ENCODE measurements at places on chromosomes 12 and 14.

DNA sequence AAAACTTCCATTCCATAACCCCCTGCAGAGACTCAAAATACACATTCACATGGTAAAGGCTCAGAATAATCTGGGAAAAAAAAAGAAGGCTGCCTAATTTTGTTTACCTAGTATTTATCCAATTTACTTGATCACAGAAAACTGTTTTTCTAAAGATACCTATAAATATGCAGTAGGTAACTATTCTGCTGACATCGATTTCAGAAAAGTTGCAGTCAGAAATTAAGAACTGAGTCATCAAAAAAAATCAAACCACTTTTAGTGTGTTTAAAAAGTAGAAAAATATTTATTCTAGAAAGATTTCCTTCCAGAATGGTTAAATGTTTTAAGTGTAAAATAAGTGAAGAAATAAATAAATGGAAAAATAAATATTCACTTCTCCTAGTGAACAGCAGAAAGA is 254.5 kb upstream of the CAND1 start:
- no peak for DNase-seq

- DNase-seq: no peak
These were observed 132.4 kb downstream of the GCH1 start for GRCh38 chr14:54769951-54770863.

- no peak for DNase-seq
These were observed 216.2 kb upstream of the PDZRN4 start for GRCh38 chr12:40971911-40972310.

GRCh38 chr14:100313464-100314230 is 7.4 kb upstream of the SLC25A29 start:
- DNase-seq: no peak

DNA sequence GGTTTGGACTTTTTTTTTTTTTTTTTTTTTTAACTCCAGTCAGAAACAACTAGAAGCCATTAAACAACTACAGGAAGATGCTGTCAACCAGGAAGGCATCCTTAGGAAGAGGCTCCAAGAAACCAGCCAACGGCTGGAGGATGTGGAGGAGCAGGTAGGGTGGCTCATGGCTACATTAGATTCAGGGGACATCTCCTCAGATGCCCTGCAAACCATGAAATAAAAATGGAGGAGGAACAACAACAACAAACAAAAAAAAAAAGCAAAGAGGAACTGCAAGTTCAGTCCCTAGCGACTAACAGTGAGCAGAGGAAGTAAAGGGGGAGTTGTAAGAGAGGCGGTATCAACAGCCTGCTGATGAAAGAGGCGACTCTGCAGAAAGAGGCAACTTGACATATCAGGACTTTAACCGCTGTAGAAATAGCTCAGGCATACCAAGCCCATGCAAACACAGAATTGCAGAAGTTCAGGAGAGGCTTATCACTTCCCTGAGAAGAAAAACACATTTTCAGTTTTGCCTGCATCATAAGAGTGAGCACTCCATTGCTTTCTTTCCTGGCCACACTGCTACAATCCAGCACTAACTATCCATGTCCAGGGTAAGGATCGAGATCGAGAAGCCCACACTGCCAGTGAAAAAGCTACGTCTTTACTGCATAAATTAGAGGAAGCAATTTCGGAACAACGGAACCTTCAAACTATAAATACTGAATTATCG is 103.5 kb upstream of the BCAT1 start:
- DNase-seq: no peak

DNA sequence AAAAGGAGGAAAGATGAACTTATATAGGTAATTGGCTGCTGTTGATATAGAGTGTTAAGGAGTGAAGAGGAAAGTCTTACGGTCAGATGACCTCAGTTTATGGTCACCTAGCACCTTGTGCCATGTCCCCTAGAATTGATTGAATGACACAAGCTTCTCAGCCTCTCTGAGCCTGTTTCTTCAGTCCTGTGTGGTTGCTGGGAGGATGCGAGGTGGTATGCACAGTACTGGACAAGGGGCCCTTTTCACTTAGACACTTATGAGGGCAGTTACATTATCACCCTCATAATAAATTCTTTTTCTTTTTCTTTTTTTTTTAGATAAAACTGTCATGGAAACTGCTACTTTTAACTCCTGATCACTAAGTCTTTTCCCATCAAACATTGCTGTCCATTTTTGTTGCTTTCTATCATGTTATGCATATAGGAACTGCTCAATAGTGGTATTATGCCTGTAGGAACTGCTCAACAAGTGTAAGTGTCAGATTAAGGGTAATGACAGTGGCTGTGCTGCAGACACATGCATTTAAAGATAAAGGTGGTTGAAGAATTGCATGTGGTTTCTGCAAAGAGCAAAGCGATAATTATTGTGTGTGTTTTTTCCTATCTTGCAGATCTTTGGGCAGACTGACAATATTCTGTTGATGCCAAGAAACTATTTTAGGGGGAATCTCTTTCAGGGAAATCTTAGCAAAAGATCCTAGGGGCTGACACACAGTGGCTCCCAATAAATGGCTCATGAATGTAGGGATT is 11.6 kb downstream of the ANO6 start:
- no peak for DNase-seq

DNA sequence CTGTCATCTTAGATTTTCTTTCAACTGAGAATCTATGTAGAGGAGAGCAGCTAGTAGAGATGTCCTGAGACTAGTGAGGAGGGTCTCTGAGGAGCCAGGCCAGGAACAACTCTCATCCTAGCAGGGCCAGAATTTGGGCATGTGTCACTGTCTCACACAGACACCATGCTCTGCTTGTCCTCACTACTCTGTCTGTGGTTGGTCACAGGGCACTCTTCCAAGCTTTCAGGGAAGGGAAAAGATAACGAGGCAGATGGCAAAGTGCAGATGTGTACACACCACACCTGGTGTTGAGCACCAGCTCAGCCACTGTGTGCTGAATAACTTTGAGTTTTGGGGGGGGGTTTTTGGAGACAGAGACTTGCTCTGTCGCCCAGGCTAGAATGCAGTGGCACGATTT is 2.5 kb downstream of the SSPN start:
- DNase-seq: no peak

DNA sequence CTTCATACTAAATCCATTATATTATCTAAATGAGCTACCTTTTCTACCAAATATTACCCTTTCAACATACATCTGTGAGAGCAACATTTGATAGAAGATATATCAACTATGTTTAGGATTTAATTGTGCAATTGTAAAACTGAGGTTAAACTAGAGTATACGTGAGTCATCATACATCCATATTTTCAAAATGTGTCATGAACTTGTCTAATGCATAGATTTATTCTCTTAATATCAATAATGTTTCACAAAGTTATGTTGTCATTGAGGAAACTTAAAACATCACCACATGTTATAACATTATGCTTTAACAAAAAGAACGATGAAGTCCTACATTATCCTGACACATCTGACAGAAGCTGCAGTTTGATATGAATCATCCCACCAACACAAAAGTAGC is 645.5 kb upstream of the NOVA1 start:
- peak; percentile 32 for DNase-seq

- DNase-seq: no peak
These were observed 24.5 kb downstream of the SLC16A7 start for GRCh38 chr12:59620326-59620725.

DNA sequence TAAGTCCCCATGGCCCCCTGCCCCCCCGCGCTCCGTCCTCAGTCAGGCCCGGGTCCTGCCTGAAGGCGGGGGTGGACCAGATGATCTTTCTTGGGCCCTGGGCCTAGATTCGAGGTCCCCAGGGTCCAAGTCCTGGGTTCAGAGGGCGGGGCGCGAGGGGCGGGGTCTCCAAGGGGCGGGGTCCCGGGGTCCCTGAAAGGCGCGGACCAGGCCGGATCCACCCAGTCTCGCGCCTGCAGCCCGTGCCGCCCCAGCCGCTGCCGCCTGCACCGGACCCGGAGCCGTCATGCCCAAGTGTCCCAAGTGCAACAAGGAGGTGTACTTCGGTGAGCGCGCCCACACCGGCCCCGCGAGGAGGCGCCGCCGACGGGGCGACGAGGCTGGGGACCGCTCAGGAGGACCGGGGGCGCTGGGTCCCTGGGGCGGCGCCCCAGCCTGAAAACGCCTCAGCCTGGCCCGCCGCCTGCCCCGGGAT is 325 bp downstream of the CRIP1 start:
- DNase-seq: peak; percentile 45

GRCh38 chr12:80445083-80445793 is 1.2 kb downstream of the PTPRQ start:
- DNase-seq: no peak

DNA sequence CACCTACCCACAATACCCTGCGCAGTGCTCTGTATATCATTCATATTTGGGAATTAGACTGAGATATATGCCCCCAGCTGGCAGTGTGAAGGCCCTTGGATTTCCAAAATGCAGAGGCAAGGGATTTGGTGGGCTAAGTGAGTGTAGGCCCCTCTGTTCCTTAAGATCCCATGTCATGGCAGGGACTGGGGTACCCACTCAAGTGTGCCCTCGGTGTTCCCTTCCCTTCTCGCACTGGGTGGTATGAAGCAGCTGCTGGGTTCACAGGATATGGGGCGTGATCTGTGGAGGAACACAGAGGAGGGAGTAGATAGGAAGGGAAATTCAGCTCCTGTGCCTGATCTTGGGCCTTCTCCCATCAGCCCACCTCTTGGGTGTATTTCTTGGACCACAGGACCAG is 63.1 kb upstream of the VASH1 start:
- no peak for DNase-seq

DNA sequence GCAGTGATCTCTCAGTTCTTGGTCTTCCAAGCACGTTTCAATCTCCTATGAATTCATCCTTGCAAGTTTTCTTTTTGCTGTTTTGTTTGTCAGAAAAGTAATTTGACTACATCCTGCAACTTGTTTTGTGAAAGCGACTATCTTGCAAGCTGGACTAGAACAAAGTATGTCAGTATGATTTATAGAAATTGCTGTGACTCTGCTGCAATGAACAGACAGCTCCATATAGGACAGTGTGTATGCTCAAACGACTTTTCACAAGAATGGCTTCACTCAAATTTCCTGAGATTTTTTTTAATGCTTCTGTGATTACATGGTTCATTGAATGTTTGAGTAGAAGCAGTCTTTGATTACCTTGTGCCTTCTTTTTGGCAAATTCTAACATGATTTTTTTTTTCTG is 123.5 kb upstream of the TRHDE start:
- no peak for DNase-seq

GRCh38 chr14:70170976-70171375 is 17.8 kb downstream of the SLC8A3 start:
- no peak for DNase-seq

GRCh38 chr12:106282457-106283097 is 20.0 kb upstream of the TCP11L2 start:
- DNase-seq: peak; percentile 54

DNA sequence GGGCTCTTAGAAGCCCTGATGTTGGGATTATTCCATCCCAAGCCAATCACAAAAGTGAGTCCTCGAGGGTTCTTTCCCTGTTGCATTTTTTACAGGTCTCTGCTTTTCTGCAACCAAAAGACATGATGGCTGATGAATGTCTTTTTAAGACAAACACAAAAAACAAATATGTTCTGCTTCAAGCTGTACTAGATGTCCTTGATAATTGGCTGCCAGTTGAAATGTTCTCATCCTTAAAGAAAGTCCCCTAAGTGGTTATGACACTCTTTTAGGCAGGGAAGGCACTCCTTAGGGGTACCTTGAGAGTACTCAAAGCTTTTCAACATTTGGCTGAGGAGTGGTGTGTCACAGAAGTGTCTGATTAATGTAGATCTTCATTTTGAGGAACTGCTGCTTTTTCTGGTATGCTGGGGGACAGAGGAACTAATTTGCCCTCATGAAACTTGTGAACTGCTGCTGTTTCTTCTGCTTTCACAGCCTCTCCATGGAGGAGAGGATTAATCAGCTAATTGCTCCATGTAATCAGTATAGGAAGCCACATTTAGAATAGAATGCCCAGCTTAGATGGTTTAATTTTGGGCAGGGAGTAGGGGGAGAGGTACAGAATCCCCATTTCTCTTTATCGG is 22.8 kb upstream of the IGF1 start:
- DNase-seq: no peak

DNA sequence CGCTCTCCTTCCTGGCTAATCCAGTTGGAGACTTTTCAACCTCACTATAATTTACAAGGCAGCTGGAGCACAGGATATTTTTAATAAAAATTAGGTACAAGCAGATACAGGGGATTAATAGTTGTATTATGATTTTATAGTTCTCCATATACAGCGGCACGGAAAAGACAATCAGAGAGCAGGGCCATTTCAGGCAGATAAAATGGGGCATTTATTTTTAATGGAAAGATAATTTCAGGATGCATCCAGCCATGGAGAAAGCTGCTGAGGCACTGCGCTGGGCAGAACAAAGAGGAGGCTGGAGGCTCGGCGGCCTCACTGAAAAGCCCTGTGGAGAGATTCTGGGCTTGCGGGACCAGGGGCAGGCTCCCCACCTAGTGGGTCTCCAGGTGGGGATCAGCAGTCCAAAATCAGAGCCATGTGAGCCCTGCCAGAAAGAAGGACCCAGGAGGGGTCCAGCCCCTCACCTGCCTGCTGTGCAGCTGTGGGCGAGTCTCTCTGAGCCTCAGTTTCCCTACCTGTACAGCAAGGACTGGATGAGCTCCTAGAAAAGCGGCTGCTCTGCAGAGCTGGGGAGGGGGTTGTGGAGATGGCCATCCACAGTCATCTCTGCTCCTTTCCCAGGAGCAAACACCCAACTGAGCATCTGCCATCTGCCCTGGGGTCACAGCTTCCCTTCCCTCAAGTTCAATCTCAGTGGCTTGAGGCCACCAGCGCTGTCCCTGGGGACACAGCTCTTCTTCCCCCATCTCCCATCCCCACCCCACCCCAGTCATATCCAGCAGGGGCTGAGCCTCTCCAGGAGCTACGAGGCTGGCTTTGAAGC is 23.9 kb upstream of the C14orf180 start:
- no peak for DNase-seq

GRCh38 chr14:105417690-105418121 is 1.9 kb upstream of the MTA1 start:
- no peak for DNase-seq

- no peak for DNase-seq
These were observed 194.3 kb downstream of the DACT1 start for GRCh38 chr14:58832095-58832521.

DNA sequence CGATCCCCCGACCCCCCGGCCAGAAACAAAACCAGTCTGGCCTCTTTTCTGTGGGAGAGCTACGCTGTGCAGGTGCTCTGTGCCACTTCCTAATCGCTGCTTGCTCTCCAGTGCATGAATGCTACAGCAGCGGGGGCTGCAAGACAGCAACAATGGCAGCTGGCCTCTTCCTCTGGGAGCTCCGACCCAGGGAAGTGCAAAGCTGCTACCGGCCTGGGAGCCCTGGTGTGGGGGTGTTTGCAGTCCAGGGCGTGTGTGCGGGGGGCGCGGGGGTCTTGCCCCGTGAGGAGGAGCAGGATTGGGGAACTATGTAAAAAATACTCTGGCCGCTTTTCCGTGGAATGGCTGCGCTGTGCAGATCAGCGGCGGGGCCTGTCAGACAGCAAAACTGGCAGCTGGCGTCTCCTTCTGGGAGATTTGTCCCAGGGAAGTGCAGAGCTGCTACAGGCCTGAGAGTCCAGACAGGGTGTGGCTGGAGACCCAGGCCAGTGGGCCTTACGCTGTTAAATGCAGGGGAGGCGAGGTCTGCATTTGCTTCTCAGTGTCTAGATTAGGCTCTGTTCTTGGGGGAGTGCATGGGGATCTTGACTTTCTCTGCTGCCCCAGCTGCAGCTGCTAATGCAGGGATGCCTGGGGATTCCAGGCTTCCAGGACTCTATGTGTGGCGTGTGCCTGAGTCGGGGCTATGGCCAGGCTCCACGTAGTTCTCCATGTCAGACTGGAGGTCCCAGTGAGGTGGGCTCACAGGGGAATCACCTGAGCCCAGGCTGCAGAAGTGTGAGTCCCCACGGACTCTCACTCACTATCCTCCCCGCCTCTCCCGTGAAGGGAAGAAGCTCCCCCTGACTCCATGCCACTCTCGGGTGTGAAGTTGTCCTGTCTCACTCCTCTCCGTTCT is 344.5 kb downstream of the AEBP2 start:
- DNase-seq: no peak
